CD4-positive, CD25-positive, alpha-beta regulatory T cell (primary cell): ENCODE measurements at places on chromosomes 6 and 20.

DNA sequence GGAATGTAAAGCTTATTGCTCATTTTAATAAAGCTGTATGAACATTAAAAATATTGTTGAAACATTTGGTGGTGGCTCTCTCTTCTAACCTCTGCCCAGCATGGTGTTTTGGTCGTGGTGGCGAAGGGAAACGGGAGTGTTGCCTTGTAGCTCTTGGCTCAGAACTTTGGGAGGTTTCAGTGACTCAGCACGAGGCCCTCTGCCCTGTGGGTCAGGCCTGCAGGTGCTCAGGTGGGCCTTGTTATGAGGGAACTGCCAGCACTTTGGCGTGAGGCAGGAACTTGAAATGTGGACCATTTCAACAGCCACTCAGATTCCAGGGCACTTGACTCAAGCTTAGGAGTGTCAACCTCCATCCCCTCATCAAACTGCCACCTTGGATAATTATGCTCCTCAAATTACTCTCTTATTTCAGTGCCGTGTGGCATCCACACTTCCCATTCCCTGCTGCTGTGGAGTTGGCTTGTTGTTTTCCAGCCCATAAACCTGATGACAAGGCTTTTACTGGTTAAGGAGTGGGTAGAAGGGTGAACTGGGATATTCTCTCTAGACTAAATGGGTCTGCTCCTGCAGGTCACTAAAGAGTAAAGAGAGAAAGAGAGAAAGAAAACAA, 36.3 kb downstream of the PRDM1 start:
- DNase-seq, result no peak

DNA sequence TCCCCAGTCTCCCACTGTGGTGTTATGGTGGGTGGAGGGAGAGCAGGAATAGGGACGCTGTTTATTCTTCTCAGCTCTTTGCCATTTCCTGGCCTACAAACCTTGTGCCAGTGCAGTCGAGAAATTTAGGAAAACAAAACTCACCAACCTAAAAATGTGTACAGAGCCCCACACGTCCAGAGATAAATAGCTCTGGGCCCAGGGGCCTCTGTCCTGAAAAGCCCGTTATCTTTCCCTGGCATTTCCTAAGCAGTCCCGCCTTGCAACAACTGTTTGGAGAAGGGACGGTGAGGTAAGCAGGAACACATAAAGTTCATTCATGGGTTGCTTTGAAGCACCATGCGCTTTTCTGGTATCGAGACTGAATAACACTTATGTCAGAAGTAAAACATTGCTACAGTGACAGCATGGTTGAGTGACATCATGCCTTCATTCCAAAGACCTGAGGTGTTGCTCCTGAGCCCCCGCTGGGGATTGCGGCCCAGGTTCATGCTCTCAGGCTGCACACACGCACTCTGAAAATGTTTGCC, 80.1 kb upstream of the NXT1 start:
- DNase-seq, result no peak

DNA sequence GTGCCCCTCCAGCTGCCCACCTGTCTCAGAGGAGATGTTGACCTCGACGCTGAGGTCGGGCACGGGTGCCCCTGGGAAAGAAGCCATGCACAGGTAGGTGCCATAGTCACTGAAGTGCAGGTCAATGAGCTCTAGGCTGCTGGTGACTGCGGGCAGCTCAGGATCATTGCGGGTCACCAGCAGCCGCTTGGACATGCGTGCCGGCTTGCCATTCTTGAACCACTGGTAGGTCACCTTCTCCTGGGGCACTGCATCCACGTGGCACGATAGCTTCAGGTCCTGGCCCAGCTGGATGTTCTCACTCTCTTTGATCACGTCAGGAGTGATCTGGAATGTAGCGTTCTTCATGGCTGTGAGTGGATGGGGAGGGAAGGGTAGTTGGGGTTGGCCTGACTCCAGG, 45.7 kb downstream of the MDGA1 start:
- no peak for DNase-seq

DNA sequence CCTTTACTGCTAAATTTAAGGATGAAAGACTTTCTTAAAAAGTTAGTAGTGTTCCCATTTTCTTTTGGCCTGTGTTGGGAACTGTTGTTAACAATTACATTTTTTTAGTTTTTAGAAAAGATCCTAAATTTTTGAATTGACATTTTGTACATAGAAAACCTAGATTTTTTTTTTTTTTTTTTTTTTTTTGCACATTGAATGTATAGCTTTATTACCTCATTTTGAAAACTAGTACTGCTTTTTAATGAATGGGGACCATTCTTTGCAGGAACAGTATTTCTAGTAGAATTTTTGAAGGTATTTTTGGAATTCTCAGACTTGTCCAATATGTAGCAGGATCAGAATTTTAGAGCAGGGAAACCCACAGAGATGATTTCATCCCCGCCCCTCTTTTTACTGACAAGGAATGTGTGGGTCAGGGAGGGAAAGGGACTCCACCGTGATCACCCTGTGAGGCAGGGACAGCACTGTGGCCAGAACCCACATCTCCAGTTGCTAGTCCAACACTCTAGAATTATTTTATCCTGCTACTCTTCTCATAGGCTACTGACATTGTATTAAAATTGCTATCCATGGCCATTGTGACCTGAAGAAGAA, 154.4 kb upstream of the SUPT3H start:
- no peak for DNase-seq
